ENCODE measurements at places on chromosomes 7 and 10.

GRCh38 chr7:11625669-11626068 lies 206.3 kb downstream of the THSD7A start:
- no peak for DNase-seq

- DNase-seq = no peak
Observed at GRCh38 chr7:33039903-33040292, 22.7 kb downstream of the NT5C3A start.

- no peak for DNase-seq
Observed at GRCh38 chr7:150397346-150398107, 18.4 kb downstream of the ZNF775 start.

GRCh38 chr7:105244594-105244993 lies 144.1 kb downstream of the SRPK2 start:
- no peak for DNase-seq

DNA sequence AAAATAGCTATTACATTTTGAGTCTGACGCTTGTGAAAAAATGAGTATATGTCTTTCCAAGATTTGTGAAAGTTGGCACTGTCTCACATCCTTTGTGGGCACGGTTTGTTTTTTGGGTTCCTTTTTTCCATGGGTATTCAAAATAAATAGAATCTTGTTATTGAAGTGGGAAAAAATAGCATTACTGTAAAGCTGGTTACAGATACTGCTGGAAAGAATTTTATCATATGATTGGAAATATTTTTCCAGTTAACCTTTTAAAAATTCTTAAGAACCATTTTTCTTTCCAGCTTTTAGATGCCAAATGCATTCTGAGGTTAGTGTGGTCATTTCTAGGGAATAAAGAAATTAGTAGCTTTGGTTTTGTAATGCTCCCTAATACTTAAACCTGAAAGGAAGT lies 11.4 kb downstream of the NET1 start:
- no peak for DNase-seq

DNA sequence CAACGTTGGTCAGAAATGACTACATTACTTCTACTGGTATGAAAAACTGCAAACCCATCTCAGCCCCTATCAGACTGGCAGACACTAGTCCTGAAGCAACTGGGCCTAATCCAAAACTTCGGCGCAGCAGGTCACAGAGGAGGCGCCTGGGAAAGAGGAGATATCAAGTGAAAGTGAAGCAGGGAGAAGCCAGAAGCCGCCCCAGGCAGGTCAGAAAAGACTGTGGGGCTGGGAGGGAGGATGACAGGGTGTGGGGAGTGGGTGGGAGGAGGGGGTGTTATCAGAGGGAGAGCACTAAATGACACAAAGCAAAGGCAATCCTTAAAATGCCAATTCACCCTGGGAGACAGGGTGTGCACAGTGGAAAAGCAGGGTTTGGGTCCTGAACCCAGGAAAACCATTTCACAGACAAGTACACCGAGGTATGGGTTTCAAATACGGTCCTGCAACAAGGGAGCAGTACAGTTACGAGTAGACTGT lies 731 bp downstream of the CHCHD3 start:
- DNase-seq = no peak

DNA sequence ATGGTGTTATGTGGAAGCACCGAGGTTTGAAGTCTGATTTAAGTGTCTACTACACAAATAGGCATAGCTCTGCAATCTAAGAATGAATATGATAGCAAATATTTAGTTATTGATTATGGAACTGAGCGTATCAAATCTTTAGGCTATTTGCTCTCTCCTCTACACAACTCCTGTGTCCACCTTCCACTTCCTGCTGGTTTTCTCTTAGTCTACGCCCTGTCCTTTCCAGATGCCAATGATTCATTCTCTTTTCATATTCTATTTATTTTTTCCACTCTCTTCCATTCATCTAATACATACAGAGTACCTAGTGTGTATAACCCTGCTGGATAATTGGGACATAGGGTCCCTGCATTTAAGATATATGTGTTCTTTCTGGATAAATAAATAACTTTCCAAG lies 83.7 kb downstream of the DGKB start:
- no peak for DNase-seq

DNA sequence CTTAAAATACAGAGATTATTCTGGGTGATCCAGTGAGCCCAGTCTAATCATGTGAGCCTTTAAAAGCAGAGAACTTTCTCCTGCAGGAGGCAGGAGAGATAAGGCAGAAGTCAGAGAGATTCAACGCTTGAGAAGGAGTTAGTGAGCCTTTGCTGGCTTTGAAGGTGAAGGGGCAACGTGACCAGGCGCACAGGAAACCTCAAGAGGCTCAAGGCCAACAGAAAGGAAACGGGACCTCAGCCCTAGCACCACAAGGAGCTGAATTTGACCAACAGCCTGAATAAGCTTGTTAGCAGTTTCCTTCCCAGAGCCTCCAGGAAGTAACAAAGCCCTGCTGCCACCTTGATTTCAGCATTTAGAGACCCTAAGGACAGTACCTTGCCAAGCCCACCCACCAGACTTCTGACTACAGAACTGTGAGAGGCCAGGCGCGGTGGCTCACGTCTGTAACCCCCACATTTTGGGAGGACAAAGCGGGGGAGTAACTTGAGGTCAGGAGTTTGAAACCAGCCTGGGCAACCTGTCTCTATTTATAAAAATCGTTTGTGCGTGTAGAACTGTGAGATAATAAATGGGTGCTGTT lies 87.3 kb upstream of the KAT6B start:
- DNase-seq = no peak

- DNase-seq = no peak
Observed at GRCh38 chr7:28774261-28774988, 183.7 kb downstream of the TRIL start.

DNA sequence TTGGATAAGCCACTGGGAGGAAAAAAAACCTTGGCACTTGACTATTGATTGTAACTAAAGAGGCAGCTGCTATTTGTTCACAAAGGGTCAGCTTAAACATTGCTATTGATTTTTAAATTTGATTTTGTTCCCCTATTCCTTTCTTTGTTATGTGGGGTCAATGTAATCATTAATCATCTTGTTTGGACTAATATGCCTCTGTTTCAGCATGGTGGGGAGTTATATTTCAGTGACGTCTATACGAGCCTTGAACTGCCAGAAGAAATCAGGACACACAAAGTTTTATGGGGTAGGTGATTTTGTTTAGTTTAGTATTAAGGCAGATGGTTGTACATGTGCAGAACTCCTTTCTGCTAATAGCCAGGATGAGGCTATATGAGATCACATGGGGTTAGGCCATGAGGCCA lies 7.5 kb downstream of the AS3MT start:
- no peak for DNase-seq
